ENCODE measurements at places on chromosomes 2 and 18.

- peak; percentile 79 for DNase-seq
These were observed 84.1 kb downstream of the HS6ST1 start for GRCh38 chr2:128234613-128235012.

DNA sequence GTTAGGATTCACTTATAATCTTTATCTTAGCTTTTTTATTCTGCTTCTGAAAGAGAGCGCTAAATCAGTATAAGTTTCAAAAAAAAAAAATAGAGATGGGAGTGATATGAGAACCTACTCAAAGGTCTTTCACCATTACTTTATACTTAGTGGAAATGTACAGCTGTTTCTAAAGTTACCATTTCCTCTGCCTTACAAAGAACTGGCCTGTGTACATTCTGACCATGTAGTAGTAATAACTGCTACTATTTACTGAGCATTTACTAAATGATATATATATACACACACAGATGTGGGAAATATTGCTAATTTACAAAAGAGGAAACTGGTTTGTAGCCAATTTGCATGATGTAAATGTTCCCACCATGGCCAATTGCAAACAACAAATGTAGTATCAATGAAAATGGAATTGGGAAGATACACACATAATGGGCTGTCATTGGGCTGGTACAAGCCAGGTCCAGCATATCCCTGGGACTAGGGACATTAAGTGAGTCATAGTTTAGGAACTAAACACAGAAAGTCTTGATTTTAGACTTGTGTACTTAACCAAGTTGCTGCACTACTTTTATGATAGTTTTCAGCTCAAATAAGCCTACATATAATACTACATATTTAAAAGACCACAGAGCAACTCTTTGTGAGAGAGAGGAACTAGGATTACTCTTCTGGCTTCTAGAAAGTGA lies 67.1 kb downstream of the DYNC1I2 start:
- DNase-seq = no peak

GRCh38 chr2:181778621-181779201 lies 98.4 kb upstream of the NEUROD1 start:
- DNase-seq = no peak

GRCh38 chr18:48663931-48664847 lies 125.4 kb downstream of the CTIF start:
- DNase-seq = peak; percentile 51

DNA sequence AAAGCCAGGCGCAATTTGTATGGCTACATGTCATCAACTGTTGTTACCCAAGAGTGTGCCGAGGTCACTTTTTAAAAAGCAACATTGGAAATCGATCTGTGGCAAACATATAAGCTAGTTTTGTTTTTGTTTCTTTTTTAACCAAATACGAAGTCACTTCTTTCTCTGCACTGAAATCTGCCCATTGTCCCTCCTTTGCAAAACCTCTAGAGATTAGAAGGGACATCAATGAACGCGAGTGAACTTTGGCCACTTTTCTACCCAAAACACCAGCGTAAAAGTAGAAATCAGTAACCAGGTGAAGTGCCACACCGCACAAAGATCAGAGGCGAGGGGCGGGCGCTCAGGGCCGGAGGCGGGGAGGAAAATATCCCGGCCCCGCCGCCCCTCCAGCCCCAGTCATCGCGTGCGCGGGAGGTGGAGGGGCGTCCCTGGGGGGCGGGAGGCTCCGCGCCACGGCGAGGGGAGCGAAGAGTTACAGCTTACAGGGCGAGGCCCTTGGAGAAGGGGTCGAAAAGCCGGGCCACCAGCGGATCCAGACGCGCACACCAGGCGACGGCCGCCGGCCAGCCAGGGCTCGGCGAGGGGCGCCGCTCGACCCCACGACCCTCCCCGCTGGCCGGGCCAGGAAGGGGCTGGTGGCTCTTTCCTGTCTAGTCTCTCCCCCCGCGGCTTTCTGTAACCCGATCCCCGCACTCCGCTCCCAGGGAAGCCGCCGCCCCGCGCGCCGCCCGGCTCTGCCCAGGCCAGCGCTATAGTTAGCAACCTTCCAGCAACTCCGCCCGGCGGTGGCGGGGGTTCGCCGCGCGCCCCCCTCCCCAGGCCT lies 993 bp downstream of the RBMS1 start:
- DNase-seq = peak; percentile 42

- peak; percentile 68 for DNase-seq
These were observed 803 bp upstream of the FIGN start for GRCh38 chr2:163736433-163737189.

DNA sequence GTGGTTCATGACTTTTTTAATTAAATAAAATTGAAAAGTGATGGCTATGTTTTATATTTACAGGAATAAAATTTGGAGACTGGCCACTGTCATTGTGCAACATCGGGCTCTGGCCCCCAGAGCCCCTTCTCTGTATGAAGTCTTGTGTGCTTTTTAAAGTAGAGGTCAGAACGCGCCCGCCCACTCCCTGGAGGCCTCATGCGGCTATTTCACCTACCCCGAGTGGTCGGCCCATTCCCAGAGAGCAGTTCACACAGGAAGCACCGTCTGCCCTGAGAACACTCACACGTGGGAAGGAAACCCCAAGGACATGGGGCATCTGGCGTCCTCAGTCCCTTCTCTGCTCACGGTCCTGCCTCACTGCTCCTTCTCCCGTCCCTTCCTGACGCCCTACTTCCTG lies 296.9 kb upstream of the SALL3 start:
- no peak for DNase-seq

DNA sequence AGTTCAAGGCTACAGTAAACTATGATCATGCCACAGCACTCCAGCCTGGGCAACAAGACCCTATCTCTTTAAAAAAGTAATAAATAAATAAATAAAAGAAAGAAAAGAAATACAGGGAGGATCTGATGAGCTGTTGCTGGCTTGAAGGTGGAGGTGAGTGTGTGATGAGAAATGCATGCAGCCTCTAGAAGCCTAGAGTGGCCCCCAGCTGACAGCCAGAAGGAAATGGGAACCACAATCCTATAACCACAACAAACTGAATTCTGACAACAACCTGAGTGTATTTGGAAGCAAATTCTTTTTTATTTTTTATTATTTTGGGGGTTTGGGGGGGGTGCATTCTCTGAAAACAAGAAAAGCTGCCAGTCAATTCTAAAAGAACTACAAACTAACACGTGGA lies 14.6 kb downstream of the NOL10 start:
- no peak for DNase-seq

DNA sequence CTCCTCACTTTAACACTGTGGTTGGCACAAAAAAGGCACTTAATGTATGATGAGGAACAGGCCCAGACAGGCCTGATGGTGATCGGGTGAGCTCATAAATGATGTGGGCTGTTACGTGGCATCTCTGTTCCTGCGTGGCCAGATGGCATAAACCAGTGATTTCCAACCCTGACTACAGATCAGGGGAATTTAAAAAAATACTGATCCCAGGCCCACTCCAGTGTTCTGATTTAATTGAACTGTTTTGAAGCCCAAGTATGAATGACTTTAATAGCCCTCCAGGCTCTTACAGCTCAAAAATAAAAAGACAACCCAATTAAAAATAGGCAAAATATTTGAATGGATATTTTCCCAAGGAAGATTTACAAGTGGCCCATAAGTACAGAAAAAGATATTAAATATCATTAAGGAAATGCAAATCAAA lies 48.2 kb downstream of the LIPG start:
- peak; percentile 51 for DNase-seq

DNA sequence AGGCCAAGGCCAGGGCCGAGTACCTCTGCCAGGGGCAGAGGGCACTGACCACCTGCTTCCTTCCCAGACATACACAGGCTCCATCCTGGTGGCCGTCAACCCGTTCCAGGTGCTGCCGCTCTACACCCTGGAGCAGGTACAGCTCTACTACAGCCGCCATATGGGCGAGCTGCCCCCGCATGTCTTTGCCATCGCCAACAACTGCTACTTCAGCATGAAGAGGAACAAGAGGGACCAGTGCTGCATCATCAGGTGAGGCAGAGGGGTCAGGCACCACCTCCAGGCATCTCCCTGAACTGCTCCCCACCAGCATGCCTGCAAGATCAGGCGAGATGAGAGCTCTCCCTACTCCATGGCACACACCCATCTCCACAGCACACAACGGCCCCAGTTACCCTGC lies 31.1 kb downstream of the MYO7B start:
- no peak for DNase-seq

GRCh38 chr2:12054956-12055618 lies 308.7 kb downstream of the LPIN1 start:
- no peak for DNase-seq

GRCh38 chr18:29457316-29457889 lies 1280.5 kb upstream of the CDH2 start:
- DNase-seq = no peak

- peak; percentile 28 for DNase-seq
These were observed 1.4 kb downstream of the CYRIA start for GRCh38 chr2:16664052-16664731.

- no peak for DNase-seq
These were observed 65.5 kb upstream of the ATG16L1 start for GRCh38 chr2:233185963-233186362.

- DNase-seq = no peak
These were observed 92.8 kb upstream of the TTC39C start for GRCh38 chr18:23921716-23922285.

DNA sequence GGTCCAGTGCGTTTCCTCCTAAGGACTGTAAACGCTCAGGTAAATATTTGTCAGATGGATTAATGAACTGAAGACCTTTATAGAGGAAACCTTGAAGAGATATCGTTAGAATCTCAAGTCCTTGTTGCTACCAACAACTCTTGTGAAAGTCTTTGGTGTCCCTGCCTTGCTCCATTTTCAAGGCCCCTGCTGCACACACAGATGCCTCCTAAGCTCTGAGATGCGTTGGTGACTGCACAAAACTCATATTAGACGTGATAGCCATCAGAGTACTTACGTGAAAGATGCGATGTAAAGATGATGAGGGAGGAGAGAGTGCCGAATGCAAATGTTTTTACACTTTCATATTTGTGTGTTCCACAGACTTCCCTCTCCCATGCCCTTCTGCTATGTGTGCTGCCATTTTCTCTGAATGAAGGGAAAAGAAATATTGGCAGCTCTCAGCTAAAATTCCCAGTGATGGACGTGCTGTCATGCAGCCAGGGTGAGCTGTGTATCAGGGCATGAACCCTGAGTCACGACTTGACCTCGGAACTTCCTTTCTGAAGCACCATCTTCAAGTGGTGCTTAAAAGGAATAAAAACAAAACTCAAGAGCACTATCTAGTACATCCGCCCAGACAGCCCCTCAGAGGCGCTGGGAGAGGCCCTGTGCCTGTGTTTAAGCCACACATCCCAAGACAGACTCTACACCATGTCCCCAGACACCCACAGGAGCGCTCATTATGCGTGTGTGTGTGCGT lies 117.4 kb downstream of the FAM210A start:
- DNase-seq = no peak

- DNase-seq = no peak
These were observed 331.6 kb downstream of the CCDC85A start for GRCh38 chr2:56515399-56515798.

GRCh38 chr18:13381944-13382365 lies 163.4 kb downstream of the LDLRAD4 start:
- DNase-seq = peak; percentile 68

DNA sequence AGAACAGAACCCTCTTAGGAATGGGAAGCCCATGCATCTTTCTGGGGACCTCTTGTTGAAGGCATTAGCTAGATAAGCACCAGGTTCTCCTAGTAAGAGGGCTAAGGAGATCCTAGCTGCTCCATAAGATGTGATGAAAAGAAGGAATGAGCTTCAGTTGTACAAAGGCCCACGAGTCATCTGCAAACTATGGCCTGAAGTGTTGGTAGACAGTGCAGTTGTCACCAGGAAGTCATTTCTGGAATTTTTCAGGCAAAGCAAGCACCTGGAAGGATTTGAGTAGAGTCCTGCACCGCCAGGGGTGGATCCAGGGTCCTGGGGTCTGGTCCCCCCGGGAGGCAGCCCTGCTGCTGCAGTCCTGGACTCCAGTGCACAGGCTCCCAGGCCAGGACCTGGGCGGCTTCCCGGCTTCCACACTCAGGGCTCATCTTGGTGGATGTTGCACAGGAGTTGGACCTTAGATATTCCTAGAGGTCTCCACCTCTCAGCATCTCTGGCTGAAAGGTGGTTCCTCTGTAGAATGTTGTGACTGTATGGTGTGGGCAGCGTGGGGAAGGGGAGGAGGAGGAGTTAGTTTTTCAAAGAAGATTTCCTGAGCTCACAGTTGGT lies 85.3 kb downstream of the LDLRAD4 start:
- no peak for DNase-seq

DNA sequence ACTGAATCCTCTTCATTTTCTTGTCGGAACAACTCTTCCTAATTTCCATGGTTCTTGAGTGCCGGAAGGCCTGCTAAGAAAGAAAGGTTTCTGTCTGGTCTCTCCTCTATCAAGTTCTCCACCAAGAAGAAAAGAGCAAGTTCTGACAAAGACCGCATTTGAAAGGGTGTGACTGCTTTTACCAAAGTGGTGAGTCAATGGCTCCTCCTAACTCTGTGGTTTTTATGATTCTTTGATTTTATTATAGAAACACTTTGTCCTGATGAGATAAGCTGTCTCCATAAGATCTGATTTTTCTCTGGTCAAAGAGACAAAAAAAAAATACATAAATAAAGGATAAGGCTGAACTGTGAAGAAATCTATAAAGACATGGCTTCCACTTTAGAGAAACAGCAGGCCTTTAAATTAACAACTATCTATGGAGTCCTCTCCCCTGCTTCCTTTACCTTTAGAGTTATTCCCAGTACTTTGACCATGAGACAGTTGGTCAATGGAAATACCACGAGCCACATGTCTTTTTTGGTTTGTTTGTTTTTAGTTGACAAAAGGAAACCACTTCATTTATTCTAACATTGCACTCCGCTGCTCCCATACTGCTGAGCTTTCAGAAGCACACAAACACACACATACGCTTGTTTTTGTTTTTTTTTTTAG lies 67.7 kb downstream of the REL start:
- no peak for DNase-seq

DNA sequence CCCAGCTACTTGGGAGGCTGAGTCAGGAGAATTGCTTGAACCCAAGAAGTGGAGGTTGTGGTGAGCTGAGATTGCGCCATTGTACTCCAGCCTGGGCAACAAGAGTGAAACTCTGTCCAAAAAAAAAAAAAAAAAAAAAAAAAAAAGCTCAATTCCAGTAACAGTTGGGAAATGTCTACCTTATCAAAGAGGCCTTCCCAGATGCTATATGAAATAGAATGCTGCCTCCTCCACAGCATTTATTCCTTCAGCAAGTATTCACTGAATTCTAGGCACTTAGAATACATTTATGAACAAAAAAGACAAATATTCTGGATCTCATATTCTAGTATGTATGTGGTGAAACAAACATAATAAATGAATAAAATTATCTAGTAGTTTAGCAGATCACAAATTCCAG lies 12.8 kb upstream of the CDK5R2 start:
- no peak for DNase-seq

- no peak for DNase-seq
These were observed 816.8 kb upstream of the CRIM1 start for GRCh38 chr2:35538796-35539195.

- no peak for DNase-seq
These were observed 82.3 kb downstream of the LOXHD1 start for GRCh38 chr18:46574743-46575115.

All from NCI-H1417 (cell line).